T-helper 17 cell (primary cell): ENCODE measurements at places on chromosomes 1 and 21.

- DNase-seq: peak; percentile 78
These were observed at the start of gene C21orf91 for GRCh38 chr21:17819114-17819876. C21orf91 (minus strand) TSS chr21:17819356; CDS start chr21:17818318, 1,038 bp downstream.

- DNase-seq: no peak
These were observed 17.3 kb downstream of the METTL13 start for GRCh38 chr1:171798765-171799164.

DNA sequence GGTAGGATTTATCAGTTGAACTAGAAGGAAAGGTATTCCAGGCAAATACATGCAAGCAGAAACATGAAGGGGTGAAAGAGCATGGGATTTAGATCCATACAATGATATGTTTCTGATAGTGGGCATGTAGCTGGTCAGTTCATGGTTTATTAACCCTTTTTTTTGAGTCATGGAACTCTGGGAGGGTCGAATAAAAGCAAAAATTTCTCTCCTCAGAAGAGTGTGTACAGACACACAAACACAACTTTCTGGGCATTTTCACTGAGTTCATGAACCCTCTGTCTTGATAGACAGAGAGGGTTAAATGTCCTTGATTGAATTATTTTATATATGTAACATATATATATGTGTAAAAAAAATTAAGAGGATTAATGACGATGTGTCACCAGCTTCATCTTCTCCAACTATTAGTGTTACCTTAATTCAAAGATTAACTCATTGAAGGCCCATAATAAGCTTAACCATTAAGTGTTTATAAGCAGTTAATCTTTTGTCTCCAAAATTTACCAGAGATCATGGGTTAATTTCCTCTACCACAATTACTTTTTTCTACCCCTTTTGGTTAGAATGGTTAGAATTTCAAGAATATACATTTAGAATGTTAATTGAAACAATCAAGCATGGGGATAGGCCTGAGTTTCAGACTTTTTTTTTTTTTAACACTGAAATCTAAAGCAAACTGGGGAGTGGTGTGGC lies 4.6 kb downstream of the JUN start:
- DNase-seq: no peak

DNA sequence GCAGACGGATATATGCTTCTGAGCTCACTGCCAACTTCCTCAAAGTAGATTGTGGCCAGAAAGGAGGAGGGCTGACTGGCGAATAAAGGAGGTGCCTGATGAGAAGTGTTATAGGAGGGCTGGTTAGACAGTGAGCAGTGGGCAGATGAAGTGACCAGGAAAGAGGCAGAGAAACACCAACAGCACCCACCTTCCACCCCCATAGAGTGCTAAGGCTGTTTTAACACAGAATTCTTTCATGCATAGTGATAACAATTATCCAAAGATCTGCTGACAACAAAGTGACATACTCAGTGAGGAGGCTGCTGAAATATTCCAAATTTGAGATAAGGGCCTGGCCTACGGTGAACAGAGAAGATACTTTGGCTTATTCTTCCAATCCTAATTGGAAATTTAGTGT lies 21.2 kb upstream of the MTR start:
- no peak for DNase-seq

GRCh38 chr1:29259802-29260441 lies 23.6 kb downstream of the PTPRU start:
- DNase-seq: no peak

DNA sequence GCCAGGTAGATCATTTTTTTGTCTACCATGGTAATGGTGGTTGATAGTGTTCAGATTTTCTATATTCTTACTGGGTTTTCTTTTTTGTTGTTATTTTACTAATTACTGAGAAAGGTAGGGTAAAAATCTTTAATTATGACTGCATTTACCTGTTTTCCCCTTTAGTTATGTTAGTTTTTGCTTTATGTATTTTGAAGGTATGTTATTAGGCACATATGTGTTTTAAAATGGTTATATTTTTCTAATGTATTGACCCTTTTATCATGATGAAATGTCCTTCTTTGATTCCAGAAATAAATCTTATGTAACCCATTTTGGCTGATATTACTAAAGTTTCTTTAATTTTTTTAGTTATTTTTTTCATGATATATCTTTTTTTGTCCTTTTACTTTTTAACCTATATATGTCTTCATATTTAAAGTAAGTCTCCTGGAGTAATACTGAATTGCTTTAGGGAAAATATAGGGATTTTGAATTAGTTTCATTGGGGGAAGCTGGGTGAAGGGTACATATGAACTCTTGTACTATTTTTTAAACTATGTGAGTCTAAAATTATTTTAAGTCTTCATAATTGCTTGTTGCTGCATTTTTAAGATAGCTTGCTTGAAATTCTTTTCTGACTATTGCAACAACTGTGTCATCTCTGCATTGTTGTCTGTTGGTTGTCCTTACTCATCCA lies 22.4 kb downstream of the SLC35A3 start:
- no peak for DNase-seq

- DNase-seq: no peak
These were observed 14.8 kb upstream of the MATN1 start for GRCh38 chr1:30738040-30738714.

GRCh38 chr1:24181619-24182018 lies 5.5 kb downstream of the IFNLR1 start:
- no peak for DNase-seq

DNA sequence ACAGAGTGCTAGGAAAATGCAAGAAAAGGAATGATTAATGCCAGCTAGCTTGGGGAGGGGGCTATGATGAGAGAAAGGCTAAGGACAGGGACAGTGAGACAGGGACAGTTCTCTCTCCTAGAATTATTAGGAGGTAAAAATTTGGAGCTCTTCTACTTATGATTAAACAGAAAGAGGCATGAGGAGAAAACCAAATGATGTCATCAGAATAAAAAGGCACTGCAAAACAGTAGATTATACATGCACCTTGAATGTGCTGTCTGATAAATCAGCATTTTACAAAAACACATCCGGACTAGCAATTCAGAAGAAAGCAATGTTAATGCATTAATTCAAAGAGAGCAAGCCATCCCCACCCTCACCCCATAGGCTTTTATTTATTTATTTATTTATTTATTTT lies 277.5 kb downstream of the RGS7 start:
- no peak for DNase-seq

DNA sequence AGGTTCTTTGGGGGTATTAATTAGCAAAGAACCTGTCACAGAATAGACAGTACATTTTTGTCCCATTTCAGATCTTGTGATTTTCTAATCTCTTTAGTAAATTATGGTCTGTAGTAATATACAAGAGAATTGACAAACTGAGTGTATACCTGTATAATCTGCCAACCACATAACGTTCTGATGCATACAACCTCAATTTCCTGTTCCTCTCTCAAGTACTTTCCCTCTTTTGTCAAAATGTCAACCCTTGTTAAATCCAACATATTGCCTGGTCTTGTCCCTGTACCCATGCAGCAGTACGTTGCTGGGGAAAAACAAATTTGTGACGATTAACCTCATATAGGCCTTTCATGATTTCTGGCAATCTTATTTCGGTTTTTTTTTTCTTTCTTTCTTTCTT lies 1.1 kb downstream of the ARV1 start:
- no peak for DNase-seq

GRCh38 chr1:174157157-174157806 lies 2.0 kb upstream of the RABGAP1L start:
- DNase-seq: no peak

DNA sequence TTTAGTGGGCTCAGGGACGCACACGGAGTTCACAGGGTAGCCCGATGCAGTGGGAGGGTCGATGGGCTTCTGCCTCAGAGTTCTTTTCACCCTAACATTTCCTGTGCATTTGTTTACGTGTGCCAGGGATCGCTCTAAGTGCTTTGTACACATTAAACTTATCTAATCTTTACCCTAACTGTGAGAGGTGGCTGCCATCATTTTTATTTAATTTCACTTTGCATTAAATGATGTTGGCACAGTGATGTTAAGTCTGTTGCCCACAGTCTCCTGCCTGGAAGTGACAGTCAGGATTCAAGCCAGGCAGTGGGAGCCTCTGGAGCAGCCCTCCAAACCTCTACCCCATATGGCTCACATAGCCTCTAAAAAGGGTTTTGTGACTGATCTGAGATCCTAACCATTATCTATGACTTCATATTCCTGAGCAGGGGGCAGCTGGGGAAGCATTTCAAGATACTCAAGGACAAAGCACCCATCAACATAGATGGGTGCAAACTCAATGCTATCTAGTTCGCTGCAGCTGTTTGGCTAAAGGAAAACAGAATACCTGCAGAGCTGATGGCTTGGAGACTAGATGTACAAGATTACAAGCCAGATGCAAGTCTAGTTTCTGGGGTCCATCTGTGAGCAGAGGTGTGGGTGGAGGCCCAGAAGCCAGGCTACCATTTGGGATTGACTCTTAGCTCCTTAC lies 303.8 kb downstream of the DISC1 start:
- no peak for DNase-seq

DNA sequence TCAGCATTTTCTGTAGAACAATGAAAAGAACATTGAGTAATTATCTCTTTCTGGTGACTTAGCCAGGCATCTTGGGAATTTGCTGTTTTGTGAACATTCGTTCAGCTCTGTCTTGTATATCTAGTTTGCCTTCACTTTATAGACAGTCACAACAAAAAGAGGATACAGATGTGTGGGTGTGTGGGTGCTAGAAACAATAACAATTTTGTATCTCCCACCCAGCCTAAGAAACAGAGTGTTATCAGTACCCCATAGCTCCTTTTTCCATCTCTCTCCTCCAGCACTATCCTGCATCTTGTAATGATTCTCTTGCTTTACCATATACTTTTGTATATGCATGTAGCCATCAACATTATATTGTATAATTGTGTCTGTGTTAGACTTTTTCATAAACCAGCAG lies 33.0 kb downstream of the AK4 start:
- DNase-seq: no peak

DNA sequence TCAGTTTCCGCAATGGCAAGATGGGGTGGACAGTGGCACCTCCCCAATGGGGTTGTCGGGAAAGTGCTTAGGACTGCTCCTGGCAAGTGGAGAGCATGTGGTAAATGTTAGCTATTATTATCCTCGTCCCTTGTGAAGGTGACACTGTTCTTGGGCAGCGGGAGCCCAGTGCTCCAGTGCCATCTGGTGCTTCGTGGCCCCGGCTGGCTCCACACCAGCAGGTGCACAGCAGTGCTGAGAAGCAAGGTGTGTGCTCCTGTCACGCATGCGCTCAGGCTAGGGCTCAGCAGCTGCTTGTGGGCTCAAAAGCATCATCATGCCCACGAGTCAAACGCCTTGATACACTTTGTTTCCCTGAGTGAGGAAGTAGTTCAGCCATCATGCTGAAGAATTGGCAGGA lies 24.9 kb upstream of the KCNC4 start:
- DNase-seq: no peak

GRCh38 chr1:14055442-14056223 lies 355.6 kb downstream of the PRDM2 start:
- no peak for DNase-seq

GRCh38 chr1:208241512-208241911 lies 2.7 kb downstream of the PLXNA2 start:
- no peak for DNase-seq
